ENCODE measurements at places on chromosomes 1 and 21.

GRCh38 chr1:184790642-184791549 is 36.2 kb upstream of the EDEM3 start:
- no peak for DNase-seq

GRCh38 chr1:96651517-96651916 is 70.1 kb upstream of the PTBP2 start:
- no peak for DNase-seq

DNA sequence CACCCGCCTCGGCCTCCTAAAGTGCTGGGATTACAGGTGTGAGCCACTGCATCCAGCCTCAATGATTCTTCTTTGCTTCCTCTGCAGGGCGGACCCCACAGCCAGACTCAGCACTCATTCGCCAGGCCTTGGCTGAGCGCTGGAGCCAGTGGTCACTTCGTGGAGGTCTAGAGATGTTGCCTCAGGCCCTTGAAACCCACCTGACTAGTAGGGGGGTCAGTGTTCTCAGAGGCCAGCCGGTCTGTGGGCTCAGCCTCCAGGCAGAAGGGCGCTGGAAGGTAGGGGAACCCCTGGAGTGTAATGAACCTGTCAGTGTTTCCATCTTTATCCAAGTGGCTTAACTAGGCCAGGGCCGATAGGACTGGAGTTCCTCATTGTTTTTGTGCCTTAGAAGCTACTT is 2.7 kb downstream of the PPOX start:
- no peak for DNase-seq

DNA sequence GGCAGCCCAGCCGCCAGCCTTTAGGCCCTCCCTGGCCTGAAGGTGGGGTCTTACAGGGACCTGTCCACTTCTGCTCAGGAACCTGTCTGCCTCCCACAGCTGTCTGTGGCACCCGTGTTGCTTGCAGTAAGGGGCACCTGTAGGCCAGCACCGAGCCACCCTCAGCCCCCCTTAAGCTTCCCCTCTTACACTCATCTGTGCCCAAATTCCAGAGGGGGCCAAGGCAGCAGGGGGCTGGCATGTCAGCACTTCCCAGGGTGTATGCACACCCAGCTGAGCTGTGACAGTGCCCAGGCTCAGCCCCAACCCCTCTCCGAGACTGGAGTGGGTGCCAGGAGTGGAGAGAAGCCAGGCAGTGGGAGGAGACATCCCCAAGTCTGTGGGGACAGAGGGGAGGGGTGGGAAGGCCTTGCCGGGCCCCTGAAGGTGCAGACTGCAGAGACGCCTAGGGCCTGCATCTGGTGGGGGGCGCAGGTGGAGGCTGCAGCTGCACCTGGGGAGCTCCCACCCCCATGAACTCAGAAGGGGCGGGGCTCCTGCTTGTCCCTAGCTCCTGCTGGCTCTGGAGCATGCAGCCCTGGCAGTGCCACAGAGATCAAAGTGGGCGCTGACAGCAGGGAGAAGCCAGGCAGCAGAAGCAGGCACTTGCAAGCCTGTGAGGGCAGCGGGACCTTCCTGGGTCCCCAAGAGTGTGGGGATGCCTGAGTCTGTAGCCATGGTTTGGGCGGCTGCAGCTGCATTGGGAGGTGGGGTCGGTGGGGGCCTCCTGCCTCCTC is 5.4 kb upstream of the SLC2A7 start:
- no peak for DNase-seq

GRCh38 chr1:109730666-109731065 is 10.2 kb downstream of the GSTM3 start:
- DNase-seq, result no peak

DNA sequence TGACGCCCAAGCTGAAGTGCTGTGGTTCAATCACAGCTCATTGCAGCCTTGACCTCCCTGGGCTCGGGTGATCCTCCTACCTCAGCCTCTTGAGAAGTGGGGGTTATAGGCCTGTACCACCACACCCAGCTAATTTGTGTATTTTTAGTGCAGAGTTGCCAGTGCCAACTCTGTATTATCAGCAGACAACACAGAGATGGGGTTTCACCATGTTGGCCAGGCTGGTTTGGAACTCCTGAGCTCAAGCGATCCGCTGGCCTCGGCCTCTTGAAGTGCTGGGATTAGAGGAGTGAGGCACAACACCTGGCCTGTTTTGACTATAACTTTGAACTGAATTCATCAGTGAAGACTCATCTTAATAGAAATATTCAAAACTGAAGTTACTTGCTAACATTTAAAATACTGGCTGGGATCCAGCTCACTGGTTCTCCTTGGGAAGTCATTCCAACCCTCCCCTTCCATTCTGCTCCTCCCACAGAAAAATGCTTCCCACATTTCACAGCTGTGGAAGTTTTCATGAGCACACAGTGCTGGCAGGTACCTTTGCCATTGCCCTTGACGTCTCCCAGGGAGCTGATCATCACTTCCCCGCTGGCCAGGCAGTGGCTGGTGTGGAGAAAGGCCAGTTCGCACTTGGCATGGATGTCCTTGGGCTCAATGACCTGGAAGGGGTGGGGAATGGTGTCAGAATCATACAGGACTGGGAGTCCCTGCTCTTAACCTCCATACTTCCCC is 4.7 kb downstream of the SELENBP1 start:
- no peak for DNase-seq

GRCh38 chr21:39971956-39972355 is 104.7 kb downstream of the PCP4 start:
- DNase-seq, result no peak

- no peak for DNase-seq
These were observed 32.5 kb upstream of the IVNS1ABP start for GRCh38 chr1:185349556-185349955.

GRCh38 chr1:55478742-55479141 is 263.6 kb upstream of the USP24 start:
- peak; percentile 46 for DNase-seq

DNA sequence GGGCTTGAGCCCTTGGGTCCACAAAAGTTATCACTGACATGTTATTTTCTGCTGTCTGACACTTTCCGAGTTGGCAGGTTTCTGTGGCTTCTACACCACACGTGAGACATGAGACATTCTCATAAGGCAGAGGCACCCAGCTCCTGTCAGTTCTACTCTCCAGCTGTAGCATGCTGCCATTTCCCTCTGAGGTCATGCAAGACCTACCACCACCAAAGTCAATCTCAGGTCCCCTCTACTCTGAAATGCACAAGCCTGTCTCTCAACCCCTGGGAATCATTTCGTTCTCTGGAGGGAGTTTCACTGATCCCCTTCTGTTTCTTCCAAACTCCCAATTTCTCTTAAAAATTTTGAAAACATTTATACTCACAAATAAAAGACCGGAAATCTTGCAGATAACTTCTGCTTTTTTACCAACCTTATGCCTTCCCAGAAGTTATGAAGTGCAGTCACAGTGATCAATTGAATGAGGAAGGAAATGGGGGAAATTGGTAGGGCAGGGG is 39.5 kb upstream of the CR2 start:
- no peak for DNase-seq

DNA sequence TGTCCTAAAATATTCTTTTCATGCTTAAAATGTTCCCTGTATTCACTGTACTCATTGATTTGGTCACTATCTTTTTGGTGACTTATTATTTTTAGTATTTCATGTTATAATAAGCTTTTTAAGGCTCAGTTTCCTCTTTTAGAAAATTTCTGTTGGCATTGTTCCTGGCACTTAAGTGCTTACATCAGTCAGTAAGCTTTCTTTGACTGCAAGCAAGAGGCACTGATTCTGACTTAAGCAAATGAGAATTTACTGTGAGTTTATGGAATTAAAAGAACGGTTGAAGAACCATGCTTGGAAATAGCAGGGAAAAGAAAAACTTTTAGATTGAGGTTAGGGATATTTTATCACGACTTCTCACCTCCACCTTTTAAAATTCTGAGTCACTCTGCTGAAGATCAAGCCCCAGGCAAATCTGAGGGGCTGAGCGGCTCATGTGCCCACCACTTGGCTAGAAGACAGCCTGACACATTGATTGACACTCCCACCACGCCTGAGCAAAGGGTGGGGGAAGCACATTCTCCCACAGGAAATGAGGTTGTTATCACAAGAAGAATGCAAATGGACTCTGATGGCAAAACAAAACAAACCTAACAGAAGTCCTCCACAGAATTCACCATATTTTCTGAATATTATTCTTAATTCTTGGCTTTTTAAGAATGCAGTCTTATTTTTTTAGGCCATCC is 102.8 kb downstream of the KCTD3 start:
- no peak for DNase-seq

DNA sequence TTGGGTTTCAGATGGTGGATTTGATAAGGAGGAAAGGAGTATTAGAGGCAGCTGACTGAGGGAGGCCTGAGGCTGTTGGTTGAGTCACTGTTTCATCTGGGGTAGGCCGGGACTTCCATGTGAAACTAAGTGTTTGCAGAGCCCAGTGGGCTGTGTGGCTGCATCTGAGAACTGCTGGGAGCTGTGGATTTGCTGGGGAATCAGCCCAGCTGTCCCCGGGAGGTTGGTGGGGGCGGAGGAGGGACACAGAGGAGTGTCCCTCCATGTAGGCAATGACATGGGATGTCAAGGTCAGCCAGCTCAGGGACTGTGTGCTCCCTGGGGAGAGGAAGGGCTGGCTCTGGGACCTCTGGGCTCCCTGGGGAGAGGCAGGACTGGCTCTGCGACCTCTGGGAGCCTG is 36.4 kb downstream of the SLC2A7 start:
- no peak for DNase-seq

DNA sequence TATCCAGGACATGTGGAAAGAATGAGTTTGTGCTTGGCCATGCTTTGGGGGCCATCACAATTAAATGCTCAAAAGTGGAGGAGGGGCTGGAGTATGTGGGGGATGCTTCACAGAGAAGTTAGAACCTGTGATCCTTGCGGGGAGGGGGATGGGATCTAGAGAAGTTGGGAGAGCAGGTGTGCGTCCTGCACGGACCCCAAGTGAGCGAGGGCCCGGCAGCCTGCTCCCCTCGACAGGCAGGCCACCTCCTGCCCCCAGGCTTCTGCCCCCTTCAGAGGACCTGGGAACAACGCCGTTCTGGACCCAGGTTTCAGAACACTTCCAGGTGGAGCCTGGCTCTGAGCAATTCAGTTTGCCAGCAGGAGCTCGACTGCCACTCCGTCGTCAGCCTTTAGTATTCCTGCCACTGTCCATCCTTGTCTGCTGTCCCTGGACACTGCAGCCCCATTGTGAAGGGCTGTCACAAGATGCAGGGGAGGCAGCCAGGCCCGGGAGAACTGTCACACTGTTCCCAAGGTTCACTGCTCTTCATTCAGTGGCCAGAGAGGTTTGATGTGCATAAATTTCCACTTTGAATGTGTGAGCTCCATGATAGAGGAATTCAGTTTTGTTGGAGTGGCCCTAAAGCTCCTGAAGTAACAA is 112.2 kb downstream of the DHRS3 start:
- DNase-seq, result no peak

- DNase-seq, result no peak
These were observed 265.7 kb downstream of the COL11A1 start for GRCh38 chr1:102842606-102843005.

DNA sequence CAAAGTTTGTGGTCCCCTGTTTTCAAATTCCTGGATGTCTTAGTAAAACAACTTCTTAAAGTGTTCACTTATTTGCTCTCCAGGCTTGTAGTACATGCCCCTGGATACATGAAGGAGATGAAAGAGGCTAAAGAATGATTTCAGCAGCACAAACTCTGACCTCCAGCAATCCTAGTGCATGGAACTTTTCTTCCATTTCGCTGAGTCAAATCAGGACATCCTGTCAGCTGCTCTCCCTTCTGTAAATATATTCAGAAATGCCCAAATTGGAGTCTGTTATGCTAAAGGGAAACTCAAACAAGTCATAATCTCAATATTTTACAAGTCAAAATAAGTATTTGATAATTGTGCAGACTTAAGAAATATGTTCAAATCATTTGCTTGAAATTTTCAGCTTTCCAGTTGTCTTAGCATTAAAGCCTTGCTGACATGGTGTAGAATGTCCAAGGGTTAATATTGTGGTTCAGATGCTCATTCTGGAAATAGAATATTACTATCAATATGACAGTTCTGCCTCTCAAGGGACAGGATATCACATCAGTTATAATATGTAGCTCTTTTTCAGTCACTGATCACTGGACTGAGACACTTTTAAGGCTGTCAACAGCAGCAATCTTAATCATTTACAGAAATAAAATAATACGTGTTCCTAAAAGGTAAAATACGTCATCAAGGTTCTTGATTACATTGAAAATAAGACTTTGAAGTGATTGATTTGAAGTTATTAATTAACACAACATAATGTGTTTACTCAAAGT is 1157.3 kb downstream of the PLA2G4A start:
- no peak for DNase-seq

DNA sequence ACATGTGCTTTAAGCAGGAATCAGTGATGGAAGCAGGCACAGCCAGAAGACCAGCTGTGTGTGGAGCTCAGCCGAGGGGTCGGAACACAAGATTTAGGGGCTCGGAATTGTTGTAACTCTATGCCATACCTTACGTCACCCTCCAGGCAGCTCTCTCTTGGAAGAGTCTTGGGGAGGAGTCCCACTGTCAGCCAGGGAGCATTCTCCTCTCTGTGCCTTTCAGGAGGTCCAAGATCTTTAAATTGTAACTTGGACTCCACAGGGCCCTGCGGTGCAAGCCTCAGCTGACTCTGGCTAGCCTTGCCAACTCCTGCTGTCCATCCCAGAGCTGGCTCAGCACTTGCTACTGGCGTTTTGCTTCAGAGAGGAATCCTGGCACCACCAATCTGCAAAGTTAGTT is 26.4 kb upstream of the ROR1 start:
- no peak for DNase-seq

DNA sequence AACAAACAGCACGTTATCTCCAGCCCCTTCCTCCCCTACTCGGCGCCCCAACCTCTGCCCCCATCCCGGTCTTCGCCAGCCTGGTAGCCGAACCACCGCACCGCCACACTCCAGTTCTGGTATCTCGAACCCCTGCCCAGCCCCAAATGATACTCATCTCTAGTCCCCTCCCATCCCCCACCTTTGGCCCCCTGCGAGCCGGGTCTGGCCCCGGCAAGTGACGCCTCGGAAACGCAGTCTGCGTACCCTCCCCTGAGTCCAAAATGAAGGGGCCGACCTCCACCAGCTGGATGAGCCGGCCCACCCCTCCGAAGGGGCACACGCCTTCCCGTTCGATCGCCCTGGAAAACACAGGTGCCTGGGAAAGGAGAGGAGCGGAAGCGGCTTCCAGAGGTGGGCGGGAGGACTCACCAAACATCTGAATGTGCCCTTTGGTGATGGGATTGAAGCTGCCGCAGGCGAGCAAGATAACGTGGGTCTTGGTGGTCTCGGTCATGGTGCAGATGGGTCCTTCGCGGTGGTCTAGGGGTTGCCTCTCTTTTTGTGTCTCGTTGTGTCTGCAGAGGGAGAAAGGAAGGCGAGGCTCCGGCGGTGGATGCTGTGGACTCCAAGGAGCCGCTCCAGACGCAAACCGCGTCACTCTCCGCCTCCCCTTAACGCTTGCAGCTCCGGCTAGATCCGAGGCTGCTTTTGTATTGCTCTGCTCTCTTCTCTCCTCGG is at the start of gene NMNAT2:
Gene NMNAT2 (minus strand): TSS at position 609 of the 720 bp plus-strand sequence. CDS start 113 bp downstream, at position 496.
- DNase-seq, result no peak
